ENCODE measurements at places on chromosomes 5 and 9.

GRCh38 chr9:8857068-8857925, 1057.7 kb upstream of the DMAC1 start:
- DNase-seq, result peak; percentile 44

GRCh38 chr9:5446451-5447236, 3.7 kb upstream of the CD274 start:
- DNase-seq, result no peak

GRCh38 chr9:137347928-137348327, 45.9 kb upstream of the NRARP start:
- DNase-seq, result no peak

GRCh38 chr9:81848472-81848871, 79.8 kb upstream of the SPATA31D4 start:
- DNase-seq, result no peak

DNA sequence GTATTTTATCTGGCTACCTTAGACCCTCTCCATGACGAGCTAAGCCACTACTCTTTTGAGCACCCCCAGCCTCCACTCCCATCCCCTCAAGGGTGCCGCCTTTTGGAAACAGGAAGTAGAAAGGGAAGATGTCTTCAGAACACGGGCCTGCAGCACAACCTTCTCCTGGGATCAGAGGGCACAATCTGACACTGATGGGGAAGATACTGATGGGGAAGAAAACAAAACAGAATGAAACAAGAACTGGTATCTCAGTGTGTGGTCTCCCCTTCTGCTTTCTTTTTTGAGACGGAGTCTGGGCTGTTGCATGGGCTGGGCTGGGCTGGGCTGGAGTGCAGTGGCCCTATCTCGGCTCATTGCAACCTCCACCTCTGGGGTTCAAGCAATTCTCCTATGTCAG, 539.7 kb upstream of the DAP start:
- DNase-seq, result peak; percentile 2

- DNase-seq, result no peak
Measured at GRCh38 chr9:124767821-124768220, 3.3 kb downstream of the NR6A1 start.

DNA sequence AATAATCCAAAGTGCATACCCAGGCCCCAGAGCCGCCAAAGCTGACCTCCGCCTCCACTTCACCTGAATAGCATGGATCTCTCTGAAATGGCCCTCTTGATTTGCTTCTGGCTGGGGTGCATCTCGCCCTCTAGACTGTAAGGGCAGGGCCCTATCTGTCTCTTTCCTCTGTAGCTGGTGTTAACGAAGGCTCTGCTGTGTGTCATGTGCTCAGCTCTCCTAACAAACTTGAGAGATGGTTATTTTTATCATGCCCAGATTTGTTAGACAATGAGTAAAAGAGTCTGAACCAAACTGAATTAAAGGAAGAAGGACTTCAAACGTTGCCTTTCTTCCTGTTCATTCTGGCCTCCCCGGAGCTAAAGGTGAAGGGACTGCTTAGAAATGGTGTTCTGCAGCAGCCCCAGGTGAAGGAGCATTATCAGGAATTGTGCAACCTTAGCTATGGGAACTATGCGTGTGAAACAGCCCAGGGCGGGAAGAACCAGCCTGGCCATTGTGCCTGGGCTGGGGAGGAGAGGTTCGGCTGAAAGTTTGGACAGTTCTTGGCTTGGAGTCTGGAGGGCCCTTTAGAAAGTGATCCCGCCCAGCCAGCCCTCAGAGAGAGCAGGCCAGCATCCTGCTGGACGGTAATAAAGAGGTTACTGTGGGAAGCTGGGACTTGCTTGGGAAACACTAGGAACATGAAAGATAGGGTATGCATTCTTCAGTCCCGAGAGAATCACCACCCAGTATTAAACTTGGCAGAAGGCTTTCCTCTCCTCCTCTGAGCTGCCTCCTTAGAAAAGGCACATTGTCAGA, 73.5 kb downstream of the WWC1 start:
- no peak for DNase-seq

GRCh38 chr5:5929291-5930020, 448.9 kb downstream of the MED10 start:
- DNase-seq, result no peak

DNA sequence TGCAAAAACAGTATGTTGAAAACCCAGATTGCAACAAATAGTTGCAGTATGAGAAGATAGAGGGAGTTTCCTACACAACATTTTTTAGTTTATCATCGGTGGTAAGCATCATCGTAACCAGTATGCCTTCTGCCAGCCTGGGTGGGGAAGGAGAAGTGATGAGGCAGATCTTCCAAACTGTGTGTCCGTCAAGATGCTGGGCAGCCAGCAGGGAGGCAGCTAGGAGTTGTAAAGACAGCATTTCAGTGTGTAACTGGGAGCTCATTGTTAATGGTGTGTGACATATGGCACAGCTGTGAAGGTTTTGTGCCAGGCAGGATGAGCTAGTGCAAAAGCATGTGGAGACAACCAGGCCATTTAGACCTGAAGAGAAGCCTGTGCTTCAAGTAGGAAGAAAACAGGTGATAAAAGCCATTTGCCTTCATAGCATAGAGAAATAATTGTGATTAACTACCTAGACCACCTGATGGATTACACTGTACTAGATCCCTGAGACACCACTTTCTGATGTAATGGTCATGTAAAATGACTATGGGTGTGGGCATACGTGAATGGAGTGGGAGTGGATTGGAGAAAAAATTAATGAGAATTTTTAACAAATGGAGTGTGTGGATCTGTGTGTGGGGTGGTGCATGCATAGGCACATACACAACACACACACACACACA, 347.0 kb upstream of the ADAMTSL1 start:
- no peak for DNase-seq

DNA sequence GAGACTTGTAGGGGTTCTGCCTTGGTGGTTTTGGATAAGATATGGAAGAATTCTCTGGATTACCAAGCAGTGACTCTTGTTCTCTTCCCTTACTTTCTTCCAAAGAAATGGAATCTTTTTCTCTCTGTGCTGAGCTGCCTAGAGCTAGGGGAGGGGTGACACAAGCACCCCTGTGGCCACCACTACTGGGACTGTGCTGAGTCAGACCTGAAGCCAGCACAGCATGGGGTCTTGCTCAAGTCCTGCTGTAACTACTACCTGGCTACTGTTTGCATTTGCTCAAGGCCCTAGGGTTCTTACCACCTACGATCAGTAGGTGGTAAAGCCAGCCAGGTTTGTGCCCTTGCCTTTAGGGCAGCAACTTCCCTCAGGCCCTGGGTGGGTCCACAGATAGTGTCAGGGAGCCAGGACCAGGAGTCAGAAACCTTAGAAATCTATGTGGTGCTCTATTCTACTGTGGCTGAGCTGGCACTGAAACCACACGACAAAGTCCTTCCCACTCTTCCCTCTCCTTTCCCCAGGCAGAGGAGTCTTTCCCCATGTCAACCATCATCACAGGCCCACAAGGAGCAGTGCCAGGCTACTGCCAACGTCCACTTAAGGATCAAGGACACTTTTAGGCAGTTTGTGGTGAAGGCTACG, 53.8 kb downstream of the SREK1 start:
- DNase-seq, result no peak

- no peak for DNase-seq
Measured at GRCh38 chr5:72036951-72037350, 70.3 kb upstream of the MAP1B start.

DNA sequence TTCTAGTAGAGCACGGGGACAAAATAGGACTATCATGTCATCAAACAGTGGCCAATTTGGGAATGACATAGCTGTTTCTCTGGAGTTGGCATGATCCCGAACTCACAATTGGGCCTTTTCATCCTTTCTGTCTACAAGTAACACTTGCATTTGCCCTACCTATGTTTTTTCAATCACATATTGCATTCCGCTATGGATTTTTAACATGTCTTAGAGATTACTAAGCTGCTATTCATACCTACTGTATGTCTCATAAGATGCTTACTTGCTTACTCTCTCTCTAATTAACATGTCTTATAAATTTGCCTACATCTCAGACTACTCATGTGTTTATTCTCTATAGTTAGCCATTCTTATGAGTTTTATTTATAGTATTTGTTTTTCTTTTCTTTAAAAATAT, 341.2 kb upstream of the CTNND2 start:
- no peak for DNase-seq

GRCh38 chr5:45737153-45737552, 41.0 kb upstream of the HCN1 start:
- DNase-seq, result no peak

DNA sequence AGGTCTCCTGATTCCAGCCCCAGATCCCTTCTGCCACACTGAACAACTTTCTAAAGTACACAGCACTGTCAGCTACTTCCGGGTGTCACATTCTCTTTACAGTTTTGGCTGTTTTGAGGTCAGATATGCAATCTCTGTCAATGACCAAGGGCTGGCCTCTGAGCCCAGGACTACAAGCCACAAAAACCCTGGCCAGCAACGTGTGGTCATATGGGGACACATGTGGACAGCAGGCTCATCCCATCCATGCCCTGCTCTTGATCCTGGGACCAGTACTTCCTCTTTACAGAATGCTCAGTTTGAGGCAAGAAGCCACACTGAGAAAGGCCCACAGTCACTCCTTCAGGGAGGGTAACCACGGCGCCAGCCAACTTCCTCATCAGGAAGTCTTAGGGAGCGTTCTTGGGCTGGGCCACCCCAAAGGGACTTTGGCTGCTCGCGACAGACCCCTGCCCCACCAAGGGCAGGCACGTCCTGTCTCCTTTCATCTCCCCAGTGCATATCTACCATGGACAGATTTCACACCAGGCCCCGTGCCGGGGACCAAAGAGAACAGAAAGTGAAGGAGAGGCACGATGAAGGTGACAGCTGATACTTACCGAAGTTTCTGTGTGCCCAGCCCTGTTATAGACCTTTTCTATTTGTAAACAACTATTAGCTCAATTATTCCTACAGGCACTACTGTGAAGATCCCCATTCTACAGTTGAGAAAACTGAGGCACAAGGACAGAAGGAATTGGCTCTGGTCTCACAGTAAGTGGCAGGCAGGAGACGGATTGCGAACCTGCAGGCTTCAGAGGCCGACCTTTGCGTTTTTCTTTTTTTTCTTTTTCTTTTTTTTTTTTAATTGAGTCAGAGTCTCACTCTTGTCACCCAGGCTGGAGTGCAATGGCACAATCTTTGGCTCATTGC, 37.3 kb downstream of the STK10 start:
- no peak for DNase-seq

GRCh38 chr9:6134661-6135180, 80.9 kb upstream of the IL33 start:
- DNase-seq, result no peak

DNA sequence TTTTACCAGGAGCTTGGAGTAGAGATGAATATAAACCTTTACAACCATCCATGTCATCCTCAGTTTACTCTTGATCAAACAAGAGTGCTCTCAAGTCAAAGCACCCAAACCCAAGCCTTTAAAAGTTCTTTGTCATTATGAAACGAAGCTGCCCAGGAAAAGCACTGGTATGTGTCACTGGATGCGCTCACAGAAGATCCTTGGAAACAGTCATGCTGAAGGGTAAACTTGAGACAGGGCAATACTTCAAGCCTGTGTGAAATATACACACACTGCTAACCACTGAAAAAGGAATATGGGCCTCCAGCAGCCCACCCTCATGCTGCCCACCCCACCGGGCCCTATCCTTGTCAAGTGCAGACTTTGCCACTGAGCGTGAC, 84.5 kb downstream of the PRRT1B start:
- DNase-seq, result no peak

- DNase-seq, result no peak
Measured at GRCh38 chr9:13904746-13905145, 409.2 kb downstream of the NFIB start.

- DNase-seq, result no peak
Measured at GRCh38 chr9:72872718-72873117, 80.1 kb downstream of the ALDH1A1 start.

DNA sequence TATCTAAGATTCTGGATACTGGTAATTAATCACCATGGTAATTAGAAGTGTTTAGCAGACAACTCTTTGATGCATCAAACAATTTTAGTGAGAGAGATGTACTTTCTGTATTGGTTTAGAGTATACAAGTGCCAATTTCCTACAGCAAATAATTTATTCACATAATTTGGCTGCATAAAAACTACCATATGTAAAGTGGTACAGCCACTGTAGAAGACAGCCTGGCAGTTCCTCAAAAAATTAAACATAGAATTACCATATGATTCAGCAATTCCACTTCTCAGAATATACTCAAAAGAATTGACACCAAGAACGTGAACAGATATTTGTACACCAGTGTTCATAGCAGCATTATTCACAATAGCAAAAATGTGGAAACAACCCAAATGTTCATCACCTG, 36.2 kb downstream of the PHAX start:
- no peak for DNase-seq

- DNase-seq, result no peak
Measured at GRCh38 chr5:56075361-56075760, 80.6 kb upstream of the IL6ST start.

DNA sequence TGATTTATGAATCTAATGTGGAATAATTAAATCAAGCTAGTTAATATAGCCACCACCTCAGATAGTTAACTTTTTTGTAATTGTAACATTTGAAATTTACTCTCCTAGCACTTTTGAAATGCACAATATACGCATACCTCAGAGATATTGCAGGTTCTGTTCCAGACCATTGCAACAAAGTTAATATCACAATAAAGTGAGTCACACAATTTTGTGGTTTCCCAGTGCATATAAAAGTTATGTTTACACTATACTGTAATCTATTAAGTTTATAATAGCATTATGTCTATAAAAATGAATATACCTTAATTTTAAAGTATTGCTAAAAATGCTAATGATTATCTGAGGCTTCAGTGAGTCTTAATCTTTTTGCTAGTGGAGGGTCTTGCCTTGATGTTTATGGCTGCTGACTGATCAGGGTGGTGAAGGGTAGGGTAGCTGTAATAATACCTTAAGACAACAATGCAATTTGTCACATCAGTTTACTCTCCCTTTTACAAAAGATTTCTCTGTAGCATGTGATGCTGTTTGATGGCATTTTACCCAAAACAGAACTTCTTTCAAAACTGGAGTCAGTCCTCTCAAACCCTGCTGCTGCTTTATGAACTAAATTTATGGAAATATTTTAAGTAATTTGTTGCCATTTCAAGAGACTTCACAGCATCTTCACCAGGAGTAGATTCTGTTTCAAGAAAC, 235.1 kb upstream of the ADAMTSL1 start:
- no peak for DNase-seq

DNA sequence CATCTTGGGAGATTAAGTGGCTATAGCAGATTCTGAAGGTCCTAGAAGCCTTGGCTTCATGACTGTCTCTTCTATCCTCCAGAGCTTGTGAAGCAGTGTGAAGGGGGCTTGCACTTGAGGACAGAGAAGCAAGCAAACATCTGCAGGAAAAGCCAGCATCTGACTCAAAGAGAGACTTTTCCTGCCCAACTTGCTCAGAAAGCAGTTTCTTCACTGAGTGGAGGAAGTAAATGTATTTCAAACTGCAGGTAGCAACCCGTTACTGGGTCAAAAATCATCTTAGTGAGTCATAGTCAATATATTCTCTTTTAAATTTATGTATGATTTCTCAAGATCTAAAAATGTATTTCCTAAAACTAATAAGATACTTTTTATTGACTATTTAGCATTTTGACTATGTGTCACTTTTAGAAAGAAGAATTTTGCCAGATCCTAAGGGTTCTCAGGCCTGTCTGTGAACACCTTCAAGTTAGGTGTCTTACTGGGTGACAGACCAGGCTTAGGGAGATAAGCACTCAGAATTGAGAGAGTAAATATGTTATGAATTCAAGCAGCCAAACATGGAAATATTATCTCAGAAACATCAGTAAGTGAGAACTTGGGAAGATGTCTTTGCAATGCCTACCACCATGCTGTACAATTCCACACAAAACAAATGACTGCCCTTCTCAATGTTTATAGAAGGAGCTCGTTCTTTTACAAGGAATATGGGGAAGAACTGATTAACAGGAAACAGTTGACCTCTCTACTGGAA, 72.6 kb upstream of the DMAC1 start:
- DNase-seq, result no peak
